ENCODE measurements at places on chromosomes 16 and 17.

GRCh38 chr16:68447653-68448359, 502 bp downstream of the SMPD3 start:
- no peak for DNase-seq

GRCh38 chr17:34082404-34082803, 172.7 kb upstream of the CCL2 start:
- DNase-seq = no peak

GRCh38 chr17:10261098-10261497, 62.7 kb upstream of the GAS7 start:
- no peak for DNase-seq

GRCh38 chr16:78325468-78326352, 226.3 kb downstream of the WWOX start:
- DNase-seq = no peak

DNA sequence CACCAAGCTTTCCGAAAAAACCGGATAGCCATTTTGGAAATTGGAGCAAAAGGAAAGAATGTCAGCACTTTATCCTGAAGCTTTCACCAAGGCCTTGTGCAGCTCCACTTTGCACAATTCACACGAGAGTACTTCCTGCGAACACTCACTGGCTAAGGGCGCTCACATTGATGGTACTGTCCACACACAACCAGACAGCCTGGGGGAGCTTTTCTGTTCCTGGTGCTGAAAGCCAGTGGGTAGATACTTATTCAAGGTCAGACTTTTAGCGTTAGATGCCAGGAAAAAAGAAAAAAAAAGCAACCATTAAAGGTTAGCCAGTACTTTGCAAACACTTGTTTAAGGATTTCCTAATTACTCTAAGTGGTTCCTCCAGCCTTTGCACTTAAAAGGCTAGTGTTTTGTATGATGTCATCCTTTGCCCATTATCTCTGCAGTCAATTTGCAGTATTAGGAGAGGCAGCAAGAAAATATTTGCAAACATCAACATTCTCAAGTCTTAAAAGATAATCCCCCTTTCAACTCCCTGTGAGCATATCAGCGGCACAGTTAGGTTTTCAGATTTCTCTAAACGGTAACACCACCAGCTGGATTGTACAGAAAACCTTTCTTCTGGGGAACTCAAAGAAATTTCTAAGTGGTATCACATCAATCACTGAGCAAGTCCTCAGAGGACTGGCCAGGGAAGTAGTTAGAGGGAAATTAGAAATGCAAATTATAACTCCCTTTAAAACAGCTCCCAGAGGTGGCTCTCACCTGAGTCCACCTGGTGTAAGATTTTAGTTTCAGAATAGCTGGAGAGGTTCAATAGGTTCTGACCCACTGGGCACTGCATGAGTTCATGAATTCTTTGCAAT, 243.4 kb upstream of the IRX5 start:
- DNase-seq = no peak

DNA sequence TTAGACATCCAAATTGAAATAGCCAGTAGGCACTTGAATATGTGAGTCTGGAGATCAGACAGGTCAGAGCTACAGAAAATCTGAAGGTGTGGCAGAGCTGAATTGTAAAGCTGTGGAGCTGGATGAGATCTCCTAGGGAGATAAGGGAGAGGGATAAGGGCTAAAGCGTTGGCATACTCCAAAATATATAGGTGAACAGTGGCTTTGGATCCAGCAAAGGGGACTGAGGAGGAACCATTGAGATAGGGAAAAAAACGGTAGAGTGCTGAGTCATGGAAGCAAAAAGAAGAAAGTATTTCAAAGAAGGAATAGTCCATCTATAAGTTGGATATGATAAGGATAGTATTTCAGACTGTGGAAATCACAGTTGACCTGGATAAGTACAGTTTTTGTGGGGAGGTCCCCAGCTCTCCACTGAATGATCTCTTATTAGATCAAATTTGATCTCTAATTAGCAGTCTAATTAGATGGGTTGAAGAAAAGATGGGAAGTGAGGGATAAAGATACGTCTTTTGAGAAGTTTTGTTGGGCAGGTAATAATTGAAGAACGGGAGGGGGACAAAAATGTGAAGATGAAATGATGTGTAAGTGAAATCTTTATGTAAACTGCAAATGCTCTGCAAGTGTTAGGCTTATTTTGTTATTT, 587 bp upstream of the DBF4B start:
- DNase-seq = peak; percentile 12

GRCh38 chr17:55368706-55369105, 52.9 kb downstream of the MMD start:
- DNase-seq = peak; percentile 47

DNA sequence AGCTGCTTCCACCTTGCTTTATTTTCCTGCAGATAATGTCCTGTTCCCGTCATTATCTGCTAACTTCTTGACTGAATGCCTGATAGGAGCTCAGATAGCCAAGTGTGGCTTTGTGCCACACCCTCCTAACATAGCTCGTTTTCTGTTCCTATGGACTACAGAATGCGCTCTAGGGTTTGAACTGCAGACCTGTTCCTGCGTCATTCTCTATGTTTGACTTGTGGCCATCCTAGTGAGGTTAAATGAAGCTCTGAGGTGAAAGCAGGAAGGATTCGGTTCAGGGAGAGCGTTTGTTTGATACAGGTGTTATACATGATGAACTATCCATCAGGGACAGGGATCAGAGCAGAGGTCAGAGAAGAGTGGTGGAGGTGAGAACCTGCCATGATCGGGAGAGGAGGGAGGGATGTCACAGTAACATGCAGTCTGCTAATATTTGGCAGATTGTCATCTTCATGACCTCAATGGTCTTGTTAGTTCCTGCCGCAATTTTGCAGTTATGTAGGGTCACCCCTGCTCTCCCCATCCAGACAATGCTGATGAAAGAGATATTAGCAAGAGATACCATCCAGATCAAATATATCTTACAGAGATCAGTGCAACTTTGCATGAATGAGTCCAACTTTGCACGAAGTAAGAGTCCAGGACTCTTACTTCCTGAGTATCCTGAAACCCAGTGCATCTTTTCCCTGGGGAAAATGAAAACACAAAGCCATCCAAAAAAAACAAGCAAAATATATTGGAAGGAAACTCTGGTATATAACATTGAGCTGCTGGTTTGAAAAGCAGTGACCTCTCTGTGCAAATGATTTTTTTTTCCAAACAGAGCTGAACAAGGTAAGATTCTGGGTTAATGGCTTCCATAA, 32.8 kb downstream of the MPHOSPH6 start:
- DNase-seq = no peak

GRCh38 chr17:16419074-16419928, 3.9 kb downstream of the TRPV2 start:
- DNase-seq = peak; percentile 73
